Placental pericyte (primary cell): ENCODE measurements at places on chromosomes 4 and X. TPM values are rescaled to one million over a fixed set of nuclear protein-coding genes. Genes with fewer than 3 reads are reported as not detected.

SOX3 gene
- not detected in 2 replicates for total RNA-seq

HPSE gene
- 0.14 and 0.66 TPM in 2 replicates for total RNA-seq

ARHGAP10 gene
- 24.1 and 59.3 TPM in 2 replicates for total RNA-seq

SUPT20HL2 gene
- under 0.01 and 0.43 TPM in 2 replicates for total RNA-seq

SH3D19 gene
- total RNA-seq: 3.5 and 31.4 TPM in 2 replicates

PRR32 gene
- total RNA-seq: not detected in 2 replicates

DOCK11 gene
- total RNA-seq: 31.2 and 40.3 TPM in 2 replicates
